ENCODE measurements at places on chromosomes 13 and 19.

DNA sequence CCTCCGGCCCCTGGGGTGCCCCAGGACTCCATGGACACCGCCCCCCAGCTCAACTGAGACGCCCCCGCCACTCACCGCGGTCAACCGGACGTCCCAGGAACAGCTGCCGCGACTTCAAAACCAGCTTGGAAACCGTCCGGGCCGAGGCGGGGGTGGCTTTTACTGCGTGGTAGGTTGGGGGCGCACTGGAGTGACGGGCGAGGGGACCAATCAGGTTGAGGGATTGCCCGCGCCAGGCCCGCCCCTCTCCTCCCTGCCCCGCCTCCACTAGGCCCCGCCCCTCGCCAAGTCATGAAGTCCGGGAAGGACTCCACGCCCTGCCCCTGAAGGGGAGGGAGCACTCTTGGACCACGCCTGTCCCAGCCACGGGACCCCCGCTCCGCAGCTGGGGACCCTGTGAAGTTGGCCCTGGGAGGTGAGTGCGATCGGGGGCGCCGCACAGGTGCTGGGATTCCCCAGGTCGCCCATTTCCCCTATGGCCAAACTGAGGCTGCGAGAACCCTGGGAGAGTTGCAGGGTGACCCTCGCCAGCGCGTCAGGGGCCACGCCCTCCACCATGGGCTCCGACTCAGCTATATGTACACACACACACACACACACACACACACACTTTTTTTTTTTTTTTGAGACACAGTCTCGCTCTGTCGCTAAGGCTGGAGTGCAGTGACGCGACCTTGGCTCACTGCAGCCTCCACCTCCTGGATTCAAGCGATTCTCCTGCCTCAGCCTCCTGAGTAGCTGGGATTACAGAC, at the start of gene PLIN3:
Gene PLIN3, minus strand, starts transcription at position 134 of the 752 bp plus-strand sequence. CDS start 6,273 bp downstream, outside the sequence.
- peak; percentile 75 for DNase-seq

DNA sequence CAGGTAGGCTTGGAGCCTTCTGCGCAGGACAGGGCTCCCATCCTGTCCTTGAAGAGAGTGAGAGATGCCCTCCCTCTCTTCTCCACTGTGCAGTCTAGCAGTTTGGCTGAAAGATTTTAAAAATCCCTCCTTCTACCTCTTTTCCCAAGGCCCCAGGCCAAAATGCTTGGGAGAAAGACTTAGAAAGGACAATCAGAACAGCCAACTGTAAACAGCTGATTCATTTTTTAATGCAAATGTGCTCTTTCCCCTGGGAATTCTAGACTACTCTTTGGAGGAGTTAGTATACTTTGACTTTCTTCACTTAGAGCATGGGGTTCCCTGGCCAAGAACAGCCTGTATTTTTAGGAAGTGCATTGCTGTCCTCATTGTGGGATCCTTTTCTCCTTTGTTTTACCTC, 398.9 kb downstream of the GPC6 start:
- peak; percentile 87 for DNase-seq

GRCh38 chr13:38871275-38871674, 119.4 kb downstream of the STOML3 start:
- no peak for DNase-seq

DNA sequence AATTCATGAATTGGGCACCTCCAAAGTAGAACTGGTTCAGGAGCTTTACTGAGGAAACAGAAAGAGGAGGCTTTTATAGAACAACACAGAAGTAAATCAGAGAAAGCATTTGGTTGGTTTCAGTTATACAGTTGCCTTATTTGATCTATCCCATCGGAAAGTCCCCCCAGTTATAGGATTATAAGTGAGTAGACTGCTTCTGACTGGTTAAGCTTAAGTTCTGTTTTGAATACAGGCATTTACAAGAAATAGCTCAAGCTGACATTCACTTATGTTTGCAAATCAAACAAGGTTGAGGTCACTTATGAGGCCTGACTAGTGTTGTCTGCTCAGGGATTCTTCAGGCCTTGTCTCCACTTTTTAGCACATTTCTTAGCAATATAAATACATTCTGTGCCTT, 857.4 kb downstream of the EFNB2 start:
- DNase-seq, result no peak

DNA sequence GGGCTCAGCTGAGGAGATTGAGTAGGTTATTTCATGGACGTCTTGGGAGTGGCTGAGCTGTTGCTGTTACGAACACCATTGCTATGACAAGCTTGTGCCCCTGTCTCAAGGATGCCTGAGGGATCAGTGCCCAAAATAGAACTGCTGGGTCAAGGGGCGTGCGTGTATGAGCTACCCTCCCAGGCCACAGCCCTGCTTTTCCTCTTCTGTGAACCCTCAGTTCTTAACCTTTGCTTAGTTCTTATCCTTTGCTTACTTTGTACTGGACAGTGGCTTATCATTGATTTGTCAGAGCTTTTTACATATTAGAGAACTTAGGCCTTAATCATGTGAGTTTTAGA, 9.0 kb downstream of the ARHGAP45 start:
- DNase-seq, result no peak

- no peak for DNase-seq
Measured at GRCh38 chr19:28482221-28482620, 730.7 kb downstream of the UQCRFS1 start.

DNA sequence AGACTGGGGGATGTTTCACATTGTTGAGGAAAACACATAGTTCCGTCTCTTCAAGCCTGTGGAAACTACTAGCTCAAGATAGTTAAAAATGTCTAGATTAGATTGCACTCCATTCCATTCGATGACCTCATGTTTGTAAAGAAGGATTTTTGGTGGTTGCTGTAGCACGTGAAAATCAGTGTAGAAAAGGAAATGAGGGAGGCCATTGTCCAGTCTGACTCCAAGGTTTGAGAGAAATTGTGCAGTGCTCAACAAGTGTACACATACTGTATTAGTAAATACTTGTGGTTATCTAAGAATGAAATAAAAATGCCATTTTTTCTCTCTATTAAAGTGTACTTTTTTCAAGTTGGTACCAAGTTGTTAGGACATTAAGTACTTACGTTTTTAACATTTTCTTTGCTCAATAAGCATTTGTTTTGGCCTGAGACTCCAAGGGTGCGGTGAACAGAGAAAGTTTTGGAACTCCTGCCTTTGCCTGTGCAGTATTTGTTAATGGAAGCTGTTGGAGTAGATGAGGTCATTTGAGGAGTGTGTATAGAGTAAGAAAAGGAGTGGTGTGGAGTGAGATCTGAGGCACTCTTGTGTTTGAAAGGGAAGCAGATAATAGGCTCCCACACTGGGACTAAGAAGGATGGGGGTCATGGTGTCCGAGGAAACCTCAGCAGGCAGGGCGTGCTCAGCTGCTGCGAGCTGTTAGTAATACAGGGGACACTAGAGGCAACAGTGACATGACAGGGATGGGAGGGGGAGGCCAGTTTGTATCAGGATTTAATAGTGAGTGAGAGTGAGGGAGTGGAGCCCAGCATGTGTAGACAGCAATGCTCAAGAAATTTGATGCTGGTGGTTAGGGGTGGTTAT, 4.4 kb downstream of the WASF3 start:
- DNase-seq, result no peak

DNA sequence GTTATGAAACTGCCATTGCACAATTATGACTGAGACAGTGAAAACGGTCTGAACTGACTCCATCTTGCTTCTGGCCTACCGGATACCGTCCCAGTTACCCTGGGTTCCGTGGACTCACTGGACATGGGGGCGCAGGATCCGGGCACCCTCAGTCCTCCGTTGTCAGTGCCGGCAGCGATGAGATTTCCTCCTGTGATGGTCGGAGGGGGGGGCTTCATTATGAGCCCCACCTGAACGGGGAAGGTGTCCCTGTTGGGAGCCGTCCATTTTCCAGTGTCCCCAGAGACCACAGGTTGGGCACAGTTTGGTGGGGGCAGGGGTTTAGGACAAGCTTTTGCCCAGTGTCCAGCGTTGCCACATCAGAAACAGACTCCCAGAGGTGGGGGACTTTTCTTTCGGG, 23.4 kb downstream of the TMEM255B start:
- DNase-seq, result no peak

DNA sequence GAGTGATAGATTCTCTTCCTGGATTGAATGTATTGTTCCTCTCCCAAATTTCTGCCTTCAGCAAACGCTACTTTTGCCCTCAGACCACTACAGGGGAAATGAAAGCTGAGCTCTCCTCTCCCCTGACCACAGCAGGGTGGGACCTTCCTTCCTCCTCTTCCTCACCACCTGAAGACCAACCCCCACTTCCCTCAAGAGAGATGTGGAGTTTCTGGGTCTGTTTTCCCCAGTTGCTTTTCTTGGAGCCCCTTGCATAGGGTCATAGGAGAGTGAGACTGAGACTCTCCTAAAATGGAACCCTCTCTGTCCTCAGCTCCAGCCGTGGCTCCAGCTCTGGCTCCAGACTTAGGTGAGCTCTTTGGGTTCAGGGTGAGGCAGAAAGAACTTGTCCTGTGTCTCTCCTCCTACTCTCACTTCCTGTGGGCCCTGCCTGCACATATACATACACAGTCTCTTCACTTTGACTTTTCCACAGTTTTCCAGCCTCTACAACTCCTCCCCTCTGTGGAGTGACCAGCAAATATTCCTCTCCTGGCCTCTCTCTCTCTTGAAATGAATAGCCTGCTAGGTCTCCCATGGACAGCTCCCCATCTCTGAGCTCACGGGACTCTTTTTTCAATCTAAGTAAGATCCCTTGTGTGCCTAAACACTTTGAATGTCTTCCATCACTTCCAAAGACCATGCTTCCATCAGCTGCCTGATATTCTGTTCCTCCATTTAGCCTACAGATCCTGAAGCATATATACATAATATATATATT, 19.2 kb upstream of the ZNF175 start:
- no peak for DNase-seq

DNA sequence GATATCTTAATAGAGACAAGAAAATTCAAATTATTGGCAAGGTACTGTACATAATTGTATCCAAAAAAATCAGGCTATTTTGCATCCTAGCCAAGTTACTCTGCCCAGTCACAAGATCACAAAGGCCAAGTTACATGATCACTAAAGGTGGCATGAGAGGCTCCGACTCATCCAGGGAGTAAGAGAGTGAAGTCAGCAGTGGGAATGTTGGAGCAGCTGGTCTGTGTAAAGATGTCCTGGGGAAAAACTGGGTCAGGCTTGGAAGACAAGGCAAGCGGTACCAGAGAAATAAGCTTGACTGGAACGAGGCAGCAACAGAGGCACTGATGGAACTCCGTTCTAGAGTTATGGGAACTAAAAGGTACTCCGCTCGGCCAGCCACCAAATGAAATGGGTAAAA, 50.2 kb upstream of the PSG2 start:
- no peak for DNase-seq

DNA sequence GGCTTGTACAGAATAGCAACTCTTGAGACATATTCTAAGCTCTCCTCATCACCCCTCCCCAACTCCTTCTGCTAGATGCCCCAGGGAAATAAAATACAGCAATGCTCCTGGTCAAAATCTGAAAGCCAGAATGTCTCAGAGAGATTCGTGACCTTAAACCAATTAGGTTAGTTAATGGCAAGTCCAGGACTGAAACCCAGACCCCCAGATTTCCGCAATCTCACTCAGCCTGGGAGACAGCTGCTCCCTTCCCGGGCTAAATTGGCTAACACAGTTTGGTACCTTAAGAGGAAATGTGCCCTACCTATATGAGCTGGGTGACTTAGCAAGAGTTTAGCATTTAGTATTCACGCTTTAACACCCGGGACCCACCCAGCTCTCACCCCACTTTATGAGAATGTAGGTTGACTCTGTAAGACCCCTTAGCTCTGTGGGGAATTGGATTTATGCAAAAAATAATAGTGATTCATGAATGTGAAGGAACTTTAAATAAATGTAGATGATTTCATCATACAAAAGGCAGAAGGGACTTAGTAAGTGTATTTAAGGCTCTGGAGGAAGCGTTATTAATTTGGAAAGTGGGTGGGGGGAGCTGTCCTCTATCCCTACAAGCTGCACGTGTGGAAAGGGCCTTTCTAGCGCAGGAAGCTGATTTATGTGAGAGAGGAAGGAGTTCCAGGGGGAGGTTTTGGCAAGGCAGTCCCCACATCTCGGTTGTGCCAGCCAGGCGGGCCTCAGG, 1.1 kb downstream of the DLEU7 start:
- DNase-seq, result no peak

DNA sequence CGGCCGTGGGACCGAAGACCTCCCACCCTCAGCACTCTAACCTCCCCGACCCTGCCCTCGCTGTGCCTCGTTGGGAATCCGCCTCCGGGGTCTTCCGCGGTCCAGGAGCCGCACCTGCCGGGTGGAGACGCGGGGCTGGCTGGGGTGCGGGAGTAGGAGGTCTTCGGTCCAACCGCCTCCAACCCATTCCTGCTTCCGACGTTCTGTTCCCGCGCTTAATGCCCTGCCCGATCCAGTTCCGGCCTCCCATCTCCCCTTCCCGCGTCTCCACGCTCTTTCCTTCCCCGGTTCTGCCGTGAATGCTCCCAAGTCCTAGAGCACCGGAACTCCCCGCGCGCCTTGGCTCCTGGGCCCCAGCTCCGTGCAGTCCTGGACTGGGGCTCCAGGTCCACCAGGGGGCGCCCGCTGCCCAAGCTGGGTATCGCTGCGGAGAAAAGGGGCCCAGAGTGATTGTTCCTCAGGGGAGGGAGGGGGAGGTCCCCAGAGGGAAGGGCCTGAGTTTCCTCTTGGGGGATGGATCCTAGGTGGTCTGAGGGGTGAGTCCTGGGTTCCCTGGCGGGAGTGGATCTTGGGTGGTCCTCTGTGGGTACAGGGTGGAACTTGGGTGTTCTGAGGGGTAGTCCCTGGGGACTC, 14.1 kb upstream of the TNFSF9 start:
- peak; percentile 82 for DNase-seq

DNA sequence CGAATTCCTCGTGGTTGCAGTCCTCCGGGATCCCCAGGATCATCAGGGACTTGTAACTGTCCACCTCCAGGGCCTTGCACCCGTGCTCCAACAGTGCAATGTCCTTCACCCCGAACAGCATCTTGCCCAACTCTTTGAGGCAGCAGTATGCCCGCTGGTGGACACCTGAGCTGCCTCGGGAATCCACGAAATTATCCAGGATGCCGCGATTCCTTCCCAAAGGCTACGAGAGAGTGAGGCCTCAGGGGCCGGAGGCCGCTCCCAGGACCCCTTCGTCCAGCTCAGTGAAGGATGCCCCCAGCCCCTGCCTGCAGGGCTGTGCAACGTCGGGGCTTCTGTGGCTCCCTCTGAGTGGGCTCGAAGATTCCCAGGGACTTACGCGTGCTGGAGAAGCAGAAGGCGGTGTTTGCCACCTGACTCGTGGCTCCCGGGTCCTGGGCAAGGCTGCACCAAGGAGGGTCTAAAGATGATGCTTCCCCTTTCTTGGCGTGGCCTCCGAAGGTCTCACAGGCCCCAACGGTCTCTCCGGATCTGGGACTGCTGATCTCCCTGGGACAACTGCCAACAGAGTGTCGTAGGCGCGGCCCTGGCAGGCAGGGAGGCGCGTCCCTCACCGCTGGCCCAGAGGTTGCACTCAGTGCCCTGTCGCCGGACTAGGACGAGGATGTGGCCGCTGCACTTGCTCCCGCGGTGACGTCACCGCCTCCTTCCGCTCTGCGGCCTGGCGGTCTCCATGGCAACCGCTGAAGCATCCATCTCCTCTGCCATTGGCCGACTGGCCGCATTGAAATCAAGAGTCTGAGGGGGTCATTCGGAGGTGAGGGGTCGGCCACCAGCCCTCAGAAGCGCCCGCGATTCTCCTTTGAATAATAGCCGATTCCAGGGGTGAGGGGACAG, at the start of gene PNMA8C:
Gene PNMA8C, minus strand, starts transcription at position 698 of the 897 bp plus-strand sequence. Its CDS starts 577 bp downstream, at position 121.
- DNase-seq, result peak; percentile 36
